ENCODE measurements at places on chromosomes 3 and 15.

GRCh38 chr3:62041681-62042080, 331.7 kb downstream of the FEZF2 start:
- no peak for DNase-seq

DNA sequence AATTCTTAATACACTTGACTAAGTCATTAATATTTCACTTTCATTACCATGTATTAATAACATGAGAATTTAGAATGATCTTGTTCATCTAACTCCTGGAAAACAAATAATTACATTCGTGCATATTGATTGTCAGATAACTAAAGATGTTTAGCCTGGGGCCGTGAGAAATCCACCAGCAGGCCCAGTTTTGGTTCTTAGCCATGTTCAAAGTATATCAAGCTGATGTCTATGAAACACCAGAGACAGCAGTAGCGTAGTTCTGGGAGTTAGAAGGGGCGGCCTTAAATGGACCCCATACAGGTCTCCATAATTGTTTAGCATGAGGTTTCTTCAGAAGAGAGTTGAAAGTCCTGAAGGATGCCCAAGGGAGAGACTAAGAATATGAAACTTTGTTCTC, 103.6 kb upstream of the DPH6 start:
- DNase-seq, result no peak

DNA sequence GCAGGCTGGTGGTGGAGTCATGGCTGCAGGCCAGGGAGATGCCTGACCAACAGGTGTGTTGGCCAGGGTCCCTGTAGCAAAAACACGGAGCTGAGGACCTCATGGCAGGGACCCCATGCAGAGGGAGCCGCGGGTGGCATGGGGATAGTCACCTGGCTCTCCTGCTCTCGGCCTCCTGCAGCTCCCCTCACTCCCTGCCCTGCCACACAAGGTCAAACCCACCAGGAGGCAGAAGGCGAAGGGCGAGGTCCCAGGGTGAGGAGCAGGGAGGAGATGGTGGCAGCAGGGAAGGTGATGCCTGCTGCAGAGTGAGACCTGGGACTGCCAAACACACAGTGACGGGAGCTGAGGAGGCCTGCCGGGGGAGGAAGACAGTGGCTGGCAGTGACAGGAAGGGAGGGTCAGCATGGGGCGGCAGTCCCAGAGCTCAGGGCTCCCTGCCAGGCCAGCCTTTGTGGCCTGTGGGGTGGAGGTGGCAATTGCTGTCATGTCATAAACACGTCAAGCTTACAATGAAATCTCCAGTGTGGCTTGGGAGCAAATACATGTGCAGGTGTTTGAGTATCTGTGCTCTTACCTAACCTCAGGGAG, 144.3 kb downstream of the TJP1 start:
- DNase-seq, result peak; percentile 69

DNA sequence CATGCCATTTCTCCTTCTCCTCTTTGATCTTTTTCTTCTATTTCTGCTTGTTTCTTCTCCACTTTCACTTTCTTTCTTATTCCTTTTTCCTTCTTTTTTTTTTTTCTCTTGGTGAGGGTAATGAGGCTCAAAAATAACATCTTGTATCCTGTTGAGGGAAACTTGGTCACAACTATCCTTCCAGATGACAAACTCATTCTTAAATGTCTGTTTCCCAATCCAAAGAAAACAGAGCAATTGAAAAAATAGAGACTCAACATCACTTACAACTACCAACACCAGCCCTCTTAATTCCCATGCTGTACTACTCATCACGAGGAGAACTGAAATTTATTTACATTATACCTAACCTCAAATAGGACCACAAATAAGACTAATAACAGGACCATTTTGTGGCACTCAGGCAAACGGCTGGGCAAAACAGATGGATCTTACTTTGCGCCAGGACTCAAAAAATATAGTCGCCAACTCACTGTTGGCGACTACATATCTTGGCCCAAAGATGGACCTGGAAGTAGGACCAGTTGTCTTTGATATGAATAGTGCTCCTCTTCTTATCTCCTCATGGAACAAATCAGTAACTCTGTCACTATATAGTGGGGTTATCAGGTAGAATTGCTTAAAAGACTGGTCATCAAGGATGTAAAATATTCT, 343.9 kb downstream of the ZBTB20 start:
- DNase-seq, result no peak

GRCh38 chr3:128878556-128879124, 780 bp upstream of the ACAD9 start:
- DNase-seq, result no peak

- peak; percentile 11 for DNase-seq
These were observed 20.7 kb upstream of the OTOL1 start for GRCh38 chr3:161475905-161476304.

DNA sequence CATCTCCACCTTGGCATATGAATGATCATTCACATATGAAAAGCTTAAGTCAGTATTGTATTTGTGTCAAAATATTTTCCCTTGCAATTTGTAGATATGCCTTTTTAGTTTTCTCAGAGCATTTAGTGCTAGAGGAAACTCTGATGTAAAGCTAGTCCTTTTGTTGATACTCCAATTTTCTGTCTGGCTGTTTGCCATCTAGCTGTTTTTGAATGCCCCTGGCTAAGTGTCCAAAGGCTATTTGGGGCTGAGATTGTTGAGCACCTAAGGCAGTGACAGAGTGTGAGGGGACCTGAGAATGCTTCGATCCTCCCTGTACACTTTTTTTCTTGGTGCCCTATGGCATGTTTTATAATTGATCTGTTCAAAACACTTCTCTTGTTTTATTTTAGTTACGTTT, 3.1 kb downstream of the SLC51B start:
- no peak for DNase-seq

DNA sequence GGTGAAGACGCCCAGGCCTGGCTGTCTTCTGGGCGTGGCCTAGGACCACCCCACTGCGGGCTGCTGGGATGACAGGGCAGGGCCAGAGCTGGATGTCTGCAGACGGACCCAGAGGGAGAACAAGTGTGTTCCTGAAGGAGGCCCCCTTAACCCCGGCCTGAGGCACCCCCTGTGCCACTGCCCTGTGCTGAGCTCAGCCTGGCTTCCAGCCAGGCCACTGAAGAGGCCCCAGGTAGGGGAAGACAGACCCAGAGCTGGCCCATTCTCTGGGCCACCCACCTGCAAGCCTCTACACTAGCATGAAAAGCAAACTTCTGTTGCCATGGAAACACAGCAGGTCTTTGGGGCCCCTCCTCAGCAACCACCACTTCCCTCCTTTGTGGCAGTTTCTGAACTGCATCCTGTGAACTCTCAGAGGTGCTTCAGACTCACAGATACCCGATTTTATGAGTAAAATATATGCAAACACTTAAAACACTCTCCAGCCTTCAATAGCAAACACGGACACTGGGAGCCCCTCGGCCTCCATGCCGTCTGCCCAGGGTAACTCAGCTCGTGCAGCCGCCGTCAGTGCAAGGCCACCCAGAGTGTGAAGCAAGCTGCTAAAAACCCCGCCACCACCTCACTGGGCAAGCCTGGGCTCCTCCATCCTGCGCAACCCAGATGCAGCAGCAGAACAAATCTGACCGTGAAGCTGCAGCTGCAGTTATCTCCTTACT, 42.5 kb downstream of the CMTM6 start:
- DNase-seq, result peak; percentile 82

DNA sequence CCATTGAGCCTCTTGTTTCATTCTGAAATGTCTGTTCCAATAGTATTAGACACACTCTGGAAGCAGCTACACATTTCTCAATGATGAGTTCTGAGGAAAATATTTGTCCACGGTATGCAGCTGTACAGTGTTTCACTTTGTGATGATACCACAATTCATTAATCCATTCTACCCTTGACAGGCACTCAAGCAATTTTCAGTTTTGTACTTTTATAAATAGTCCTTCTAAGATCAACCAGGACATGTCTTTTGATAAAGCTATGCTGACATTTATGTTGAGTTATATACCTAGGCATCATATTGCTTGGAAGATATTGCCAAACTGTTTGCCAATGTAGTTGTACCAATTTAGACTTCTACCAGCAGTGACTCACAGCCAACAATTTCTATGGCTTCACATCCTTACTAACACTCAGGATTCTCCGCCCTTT, 165.1 kb upstream of the COL8A1 start:
- DNase-seq, result no peak

DNA sequence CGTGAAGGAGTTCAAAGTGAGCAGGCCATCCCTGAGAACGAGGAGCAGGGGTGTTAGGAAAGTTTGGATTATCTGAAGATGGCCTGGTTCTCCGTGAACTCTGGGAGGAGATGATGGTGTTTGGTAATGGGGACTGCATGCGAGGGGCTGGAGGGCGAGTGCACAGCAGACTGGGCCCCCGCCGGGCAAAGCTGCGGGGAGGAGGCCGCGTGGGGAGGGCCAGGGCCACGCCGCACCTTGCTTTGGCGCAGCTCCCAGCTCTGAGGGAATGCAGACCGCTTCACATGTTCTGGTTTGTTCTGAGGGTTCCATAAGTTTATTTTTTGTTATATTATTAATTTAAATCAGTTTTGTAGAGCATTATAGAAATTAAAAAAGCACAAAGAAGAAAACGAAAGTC, 22.2 kb downstream of the SLC6A1 start:
- DNase-seq, result no peak

GRCh38 chr3:136543385-136543784, 208.8 kb downstream of the STAG1 start:
- DNase-seq, result no peak

- no peak for DNase-seq
These were observed 98.3 kb downstream of the LIPC start for GRCh38 chr15:58530056-58530590.

GRCh38 chr3:24299246-24299805, 195.3 kb downstream of the THRB start:
- no peak for DNase-seq

- no peak for DNase-seq
These were observed 50.8 kb downstream of the ZNF148 start for GRCh38 chr3:125324341-125324740.

DNA sequence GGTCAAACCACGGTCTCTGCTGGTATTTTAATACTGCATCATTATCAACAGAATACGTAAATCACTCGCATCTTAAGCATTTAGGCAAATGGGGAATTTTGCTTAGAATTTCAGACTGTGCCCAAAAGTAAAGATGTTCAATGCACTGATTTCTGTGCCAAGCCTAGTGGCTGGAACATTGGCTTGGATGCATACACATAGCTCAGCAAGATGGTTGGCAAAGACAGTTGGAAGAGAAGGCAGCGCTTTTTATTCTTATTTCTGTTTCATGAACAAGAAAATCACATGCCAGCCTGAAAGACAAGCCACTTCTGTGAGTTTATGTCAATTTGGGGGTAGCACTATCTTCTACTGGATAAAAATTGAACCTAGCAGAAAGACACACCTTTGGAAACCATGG, 15.1 kb downstream of the MECOM start:
- no peak for DNase-seq

DNA sequence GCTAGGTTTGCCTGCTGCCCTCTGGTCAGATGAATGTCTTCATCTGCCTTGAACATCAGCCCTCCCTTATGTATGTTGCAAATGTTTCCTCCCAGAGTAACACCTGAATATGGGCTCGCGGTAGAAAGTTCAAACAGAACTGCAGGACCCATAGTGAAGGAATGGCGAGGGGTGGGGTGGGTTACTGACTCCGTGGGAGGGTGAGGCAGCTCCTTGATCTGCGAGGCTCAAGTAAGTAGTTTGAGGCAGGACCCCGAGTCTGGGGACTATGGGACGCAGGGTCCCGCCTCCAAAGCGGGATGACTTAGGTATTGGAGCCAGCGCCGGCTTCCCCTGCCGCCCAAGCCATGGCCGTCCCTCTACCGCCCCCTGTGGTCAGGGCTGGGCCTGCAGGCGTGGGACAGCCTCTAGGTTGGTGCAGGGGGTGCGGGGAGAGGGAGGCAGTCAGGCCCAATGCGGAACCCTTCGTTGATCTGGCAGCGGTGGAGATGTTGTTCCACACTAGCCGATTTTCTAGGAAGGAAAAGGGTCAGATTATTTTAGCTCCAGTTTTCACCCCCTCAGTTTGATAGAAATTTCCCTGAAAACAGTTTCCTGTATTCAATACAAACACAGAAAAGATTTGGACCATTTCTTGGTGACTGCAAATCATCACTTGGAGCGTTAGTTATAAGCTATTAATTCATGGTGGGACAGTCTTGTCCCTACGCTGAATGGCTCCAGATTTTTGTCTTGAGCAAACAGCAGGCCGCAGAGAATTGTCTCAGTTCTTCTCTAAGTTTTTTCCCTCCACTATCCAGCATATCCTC, 72.3 kb downstream of the CORO2B start:
- peak; percentile 82 for DNase-seq

DNA sequence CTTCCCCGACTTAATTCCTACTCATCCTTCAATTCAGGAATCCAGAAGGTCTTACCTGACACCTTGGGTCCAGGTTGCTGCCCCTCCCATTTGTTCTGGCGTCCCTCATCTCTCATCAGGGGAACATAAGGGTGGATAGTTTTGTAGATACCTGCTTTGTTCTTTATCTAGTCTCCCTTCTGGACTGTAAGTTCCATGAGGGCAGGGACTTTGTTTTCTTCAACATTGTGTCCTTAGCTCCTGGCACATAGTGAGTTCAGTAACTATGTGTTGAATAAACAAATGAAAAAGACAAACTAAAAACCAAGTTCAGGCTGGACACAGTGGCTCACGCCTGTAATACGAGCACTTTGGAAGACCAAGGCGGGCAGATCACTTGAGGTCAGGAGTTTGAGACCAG, 13.2 kb upstream of the GPD1L start:
- no peak for DNase-seq
